ENCODE measurements at places on chromosomes 3 and 15.
A peak's percentile ranks its signal among the peaks of the same experiment; 100 is the strongest.

DNA sequence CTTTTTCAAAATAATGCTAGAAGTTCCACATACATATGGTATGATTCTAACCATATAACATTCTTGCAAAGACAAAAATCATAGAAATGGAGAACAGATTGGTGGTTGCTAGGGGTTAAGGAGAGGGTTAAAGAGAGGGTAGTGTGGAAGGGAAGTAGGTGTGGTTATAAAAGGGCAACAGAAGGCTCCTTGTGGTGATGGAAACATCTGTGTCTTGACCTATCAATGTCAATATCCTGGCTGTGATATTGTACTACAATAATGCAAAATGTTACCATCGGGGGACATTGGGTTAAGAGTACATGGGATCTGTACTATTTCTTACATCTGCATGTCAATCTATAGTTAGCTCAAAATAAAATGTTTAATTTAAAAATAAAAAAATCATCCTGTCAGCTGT, 67.8 kb upstream of the FSIP1 start:
- no peak for DNase-seq

DNA sequence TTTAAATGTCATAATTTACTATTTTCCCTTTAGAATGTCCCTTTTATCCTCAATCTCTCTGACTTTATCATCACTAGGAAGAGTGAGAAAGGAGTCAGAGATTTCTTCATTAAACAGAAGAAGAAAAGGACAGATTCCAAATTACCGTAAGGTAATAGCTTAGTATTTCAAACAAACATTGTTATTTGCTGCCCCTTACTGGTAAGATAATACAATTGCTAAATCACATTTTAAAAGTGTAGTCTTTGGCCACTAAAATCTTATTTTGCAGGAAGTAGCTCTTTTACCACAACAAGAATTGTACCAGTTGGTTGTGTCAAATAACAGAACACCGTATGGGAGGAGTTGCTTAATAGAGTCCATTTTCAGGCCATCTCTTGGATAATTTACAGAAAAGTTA, 53.7 kb downstream of the CGGBP1 start:
- DNase-seq = peak; percentile 41

GRCh38 chr3:16494814-16495431, 18.6 kb downstream of the RFTN1 start:
- no peak for DNase-seq

GRCh38 chr3:55065331-55065730, 137.5 kb upstream of the LRTM1 start:
- DNase-seq = no peak

GRCh38 chr3:155785662-155786295, 20.3 kb downstream of the C3orf33 start:
- no peak for DNase-seq

GRCh38 chr15:68145706-68146105, 59.4 kb downstream of the CALML4 start:
- no peak for DNase-seq

DNA sequence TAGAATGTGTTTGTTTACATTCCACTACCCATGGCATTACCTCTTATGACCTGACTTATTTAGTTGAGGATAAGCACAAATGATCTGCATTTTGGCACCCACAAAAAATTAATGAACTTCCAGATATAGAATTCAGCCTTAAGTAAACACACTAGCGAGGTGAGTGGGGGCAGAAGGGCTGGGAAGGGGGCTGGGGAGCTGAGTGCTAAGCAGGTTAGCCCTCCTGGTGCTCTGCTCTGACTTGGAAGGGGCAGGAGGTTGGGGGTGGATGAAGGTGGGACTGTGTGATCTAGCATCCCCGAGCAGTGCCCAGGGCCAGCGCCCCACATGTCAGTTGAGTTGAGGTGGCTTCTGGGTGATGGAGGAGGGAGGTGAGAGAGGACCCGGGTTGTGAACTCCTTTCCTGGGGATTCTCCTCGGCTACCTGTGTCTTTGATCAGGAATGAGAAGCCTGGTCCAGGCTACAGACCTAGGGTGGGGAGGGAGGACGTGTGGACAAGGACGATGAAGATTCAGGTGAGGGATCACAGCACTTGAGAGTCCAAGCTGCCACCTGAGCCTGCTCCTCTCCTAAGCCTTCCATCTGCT, 178.6 kb upstream of the SMAD3 start:
- no peak for DNase-seq

- DNase-seq = no peak
Observed at GRCh38 chr3:127888564-127889107, 26.4 kb upstream of the KBTBD12 start.

- DNase-seq = no peak
Observed at GRCh38 chr3:8113626-8114025, 388.0 kb upstream of the LMCD1 start.

DNA sequence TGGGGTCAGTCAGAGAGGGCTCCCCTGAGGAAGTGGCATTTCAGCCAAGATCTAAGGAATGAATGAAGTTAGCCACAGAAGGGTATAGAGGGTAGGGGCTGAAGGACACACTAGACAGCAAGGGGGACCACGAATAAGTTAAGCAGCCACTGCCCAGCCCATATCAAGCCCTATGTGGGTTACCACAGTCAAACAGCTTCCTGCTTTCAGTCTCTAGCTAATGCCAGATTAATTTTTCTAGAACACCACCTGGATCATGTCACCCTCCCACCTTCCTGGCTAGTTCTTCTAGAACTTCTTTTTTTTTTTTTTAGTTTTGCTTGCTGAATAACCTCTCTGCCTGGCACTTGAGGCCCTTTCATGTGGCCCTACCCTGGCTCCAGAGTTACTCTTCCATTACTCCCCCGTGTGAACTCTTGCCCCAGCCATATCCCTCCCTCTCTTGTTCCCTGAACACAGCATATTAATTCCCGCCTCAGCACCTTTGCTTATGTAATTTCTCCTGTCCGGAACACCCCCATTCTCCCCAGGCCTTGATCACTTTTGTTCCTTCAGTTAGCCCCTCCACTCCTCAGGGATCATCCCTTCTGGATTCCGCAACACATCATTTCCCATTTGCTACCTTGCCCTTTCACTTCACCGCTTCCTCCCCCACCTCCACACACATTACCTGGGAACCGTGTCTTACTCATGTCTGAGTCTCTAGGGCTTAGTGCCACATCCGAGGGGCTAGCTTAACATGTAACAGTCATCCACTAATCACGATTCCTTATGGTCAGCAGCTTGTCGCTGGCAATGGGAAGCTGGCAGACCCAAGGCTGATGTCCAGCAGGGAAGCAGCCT, 20.6 kb upstream of the BNC1 start:
- no peak for DNase-seq

DNA sequence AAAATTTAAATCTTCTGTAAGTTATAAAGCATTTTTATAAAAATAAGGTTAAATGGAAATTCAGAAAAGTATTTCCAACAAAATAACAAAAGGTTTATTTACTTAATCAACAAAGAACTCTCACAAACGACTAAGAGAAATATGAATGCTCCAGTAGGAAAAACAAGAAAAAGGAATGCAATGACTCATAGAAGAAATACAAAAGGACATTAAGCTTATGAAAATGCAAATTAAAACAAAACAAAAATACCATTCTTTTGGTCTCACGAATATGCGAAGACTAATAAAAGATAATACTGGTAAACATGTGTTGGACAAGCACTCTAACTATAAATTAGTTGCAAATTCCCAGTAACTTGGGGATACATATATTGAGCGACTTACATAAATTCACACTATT, 17.5 kb upstream of the TBC1D5 start:
- DNase-seq = no peak

- DNase-seq = peak; percentile 47
Observed at GRCh38 chr3:43998836-43999727, 242.6 kb upstream of the TOPAZ1 start.

DNA sequence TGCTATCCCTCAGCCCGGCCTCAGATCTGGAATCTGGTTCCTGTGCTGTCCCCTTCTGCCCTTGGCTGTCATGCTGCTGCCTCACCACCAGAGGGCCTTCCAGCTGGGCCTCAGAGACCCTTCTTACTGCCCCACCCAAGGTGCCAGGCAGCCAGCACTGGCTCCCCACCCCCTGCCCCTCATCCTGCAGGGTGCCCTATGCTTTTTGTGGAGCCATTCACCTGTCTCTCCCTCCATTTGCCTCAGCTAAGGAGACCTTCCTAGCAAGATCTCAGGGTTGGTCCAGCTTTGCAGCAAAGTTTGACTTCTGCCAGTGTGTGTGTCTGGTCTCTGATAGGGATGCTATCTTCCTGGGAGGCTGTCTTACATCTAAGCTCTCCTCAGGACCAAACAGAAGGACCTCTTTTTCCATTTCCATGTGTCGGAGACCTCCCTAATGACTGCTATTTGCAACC, 1.9 kb upstream of the VWA5B2 start:
- DNase-seq = no peak
